ENCODE measurements at places on chromosomes 7 and 10. TPM values are rescaled to one million over a fixed set of nuclear protein-coding genes. Genes with fewer than 3 reads are reported as not detected.

Gene CREB5
- total RNA-seq, result 0.25 TPM

Gene TMEM176A
- not detected for total RNA-seq

DNA sequence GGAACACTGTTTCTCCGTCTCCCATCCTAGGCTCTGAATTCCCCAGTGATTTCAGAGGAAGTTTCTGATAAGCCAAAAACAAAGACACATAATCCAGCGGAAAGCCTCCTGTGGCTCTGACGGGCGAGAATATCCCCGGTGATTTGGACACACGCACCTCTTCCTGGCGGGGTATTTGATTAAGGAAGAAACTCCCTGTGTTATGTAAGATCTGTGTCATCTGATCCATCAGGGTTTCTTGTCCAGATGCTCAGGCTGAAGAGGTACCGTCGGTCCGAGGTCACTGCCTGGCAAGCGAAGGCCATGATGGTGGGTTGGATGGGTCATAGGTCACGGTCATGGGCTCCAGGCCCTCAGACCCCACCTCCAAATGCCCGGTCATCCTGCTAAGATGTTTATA is 39.6 kb upstream of the DNAJB6 start:
- no peak for DNase-seq

GRCh38 chr7:96547371-96547811 is 162.3 kb downstream of the SEM1 start:
- DNase-seq, result no peak
